ENCODE measurements at places on chromosomes 2 and 18.

DNA sequence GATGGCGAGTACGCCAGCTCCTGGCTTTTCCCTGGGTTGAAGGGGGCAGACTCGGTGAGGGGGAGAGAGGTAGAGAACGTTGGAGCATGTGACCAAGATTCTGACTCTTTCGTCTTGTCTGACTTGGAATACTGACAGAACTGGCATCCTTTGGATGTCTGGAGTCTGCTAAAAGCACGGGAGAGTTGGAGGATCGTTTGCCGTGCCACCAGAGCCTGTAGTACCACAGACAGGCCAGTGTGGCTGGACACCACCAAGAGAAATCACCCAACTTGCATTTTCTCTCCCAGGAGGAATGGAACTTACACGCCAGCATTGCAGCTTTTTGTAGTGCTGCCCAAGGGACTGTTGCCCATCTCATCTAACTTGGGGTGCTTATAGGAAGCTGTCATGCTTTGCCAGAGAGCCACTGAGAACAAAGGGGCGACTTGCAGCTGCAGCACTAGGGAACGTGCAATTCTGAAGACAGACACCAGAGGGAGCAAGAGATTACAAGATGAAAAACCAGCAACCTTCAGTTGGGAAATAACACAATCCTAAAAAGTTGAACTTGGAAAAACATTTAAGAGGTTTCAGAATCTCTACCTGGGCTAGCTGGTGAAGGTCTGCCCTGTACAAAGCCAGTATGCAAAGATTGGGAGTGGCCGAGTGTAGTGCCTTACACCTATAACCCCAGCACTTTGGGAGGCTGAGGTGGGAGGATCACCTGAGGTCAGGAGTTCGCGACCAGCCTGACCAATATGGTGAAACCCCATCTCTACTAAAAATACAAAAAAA is 24.1 kb downstream of the PSMG2 start:
- peak; percentile 44 for DNase-seq

GRCh38 chr18:39037925-39038324 is 1472.3 kb upstream of the CELF4 start:
- DNase-seq = no peak

DNA sequence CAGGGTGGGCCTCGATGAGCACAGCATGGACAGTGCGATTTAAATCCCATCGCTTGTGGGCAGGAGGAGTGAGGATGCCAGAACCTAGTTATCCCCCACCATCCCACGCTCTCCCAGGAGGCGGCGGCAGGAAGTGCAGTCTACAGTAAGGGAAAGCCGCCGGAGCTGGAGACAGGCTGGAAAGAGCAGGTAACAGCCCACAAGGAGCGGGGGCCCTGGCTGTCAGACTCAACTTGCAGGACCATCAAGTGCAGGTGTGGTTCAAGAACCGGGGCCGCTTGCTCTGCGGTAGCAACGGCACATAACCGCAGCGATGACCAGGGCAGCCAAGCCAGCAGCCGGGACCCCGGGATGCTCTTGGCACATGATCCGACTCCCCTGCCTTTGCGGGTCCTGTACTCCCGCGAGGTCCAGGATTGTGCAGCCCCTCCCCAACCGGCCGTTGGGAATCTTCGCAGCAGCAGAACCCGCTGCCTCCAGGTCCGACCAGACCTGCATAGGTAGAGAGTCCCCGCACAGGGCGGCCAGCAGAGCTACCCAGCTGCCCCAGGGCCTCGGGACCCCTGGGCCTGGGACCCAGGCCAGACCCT is 82.1 kb downstream of the BIN1 start:
- DNase-seq = no peak

DNA sequence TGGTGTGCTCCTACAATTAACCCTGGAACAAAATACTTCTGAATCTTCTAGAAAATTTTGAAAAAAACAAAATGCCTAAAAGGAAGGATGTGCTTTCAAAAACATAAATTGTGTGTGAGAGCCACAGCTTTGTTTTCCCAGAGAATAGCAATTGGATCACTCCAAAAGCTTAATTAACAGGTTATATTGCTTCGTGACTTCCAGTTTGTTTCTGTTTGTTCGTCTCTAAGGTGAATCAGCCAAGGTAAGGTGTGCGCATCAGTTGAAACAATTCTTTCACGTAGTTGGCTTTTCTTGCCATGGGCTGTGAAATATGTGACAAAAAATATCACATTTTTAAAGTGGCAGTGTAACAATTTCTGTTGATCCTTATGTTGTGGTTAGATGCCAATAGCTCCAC is 90.3 kb upstream of the BARD1 start:
- DNase-seq = no peak

DNA sequence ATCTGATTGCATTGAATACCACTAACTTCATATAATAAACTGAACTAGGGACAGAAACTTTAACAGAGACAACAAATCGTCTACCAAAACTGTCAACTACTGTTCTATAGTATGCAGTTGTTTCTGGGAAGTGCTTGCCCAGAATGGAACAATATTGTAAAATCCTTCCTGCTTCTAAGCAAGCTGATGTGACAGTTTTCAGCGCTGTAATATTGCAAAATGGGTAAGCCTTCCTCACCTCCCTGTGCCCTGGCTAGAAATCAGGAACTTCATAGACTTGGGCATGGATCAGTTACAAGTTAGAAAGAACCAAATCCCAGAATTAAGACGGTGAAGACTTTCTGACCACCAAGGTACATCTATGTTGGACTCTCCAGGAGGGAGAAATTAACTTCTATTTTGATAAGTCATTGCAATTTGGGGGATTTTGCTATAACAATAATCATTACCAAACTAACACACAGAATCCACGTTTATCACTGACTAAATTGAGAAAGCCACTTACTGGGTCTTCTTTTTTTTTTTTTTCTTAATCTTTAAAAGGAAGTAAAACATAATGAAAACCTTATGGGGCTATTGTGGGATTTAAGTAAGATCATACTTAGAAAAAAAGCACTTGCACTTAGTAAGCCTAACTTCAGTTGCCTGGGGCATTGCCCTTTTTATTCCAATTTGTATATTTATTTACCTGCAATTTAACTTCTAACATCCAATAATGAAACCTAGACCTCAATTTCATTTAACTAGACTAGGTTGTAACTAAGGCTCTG is 261.5 kb downstream of the TRIB2 start:
- DNase-seq = no peak

- no peak for DNase-seq
These were observed 40.3 kb downstream of the INPP5D start for GRCh38 chr2:233100192-233100998.

DNA sequence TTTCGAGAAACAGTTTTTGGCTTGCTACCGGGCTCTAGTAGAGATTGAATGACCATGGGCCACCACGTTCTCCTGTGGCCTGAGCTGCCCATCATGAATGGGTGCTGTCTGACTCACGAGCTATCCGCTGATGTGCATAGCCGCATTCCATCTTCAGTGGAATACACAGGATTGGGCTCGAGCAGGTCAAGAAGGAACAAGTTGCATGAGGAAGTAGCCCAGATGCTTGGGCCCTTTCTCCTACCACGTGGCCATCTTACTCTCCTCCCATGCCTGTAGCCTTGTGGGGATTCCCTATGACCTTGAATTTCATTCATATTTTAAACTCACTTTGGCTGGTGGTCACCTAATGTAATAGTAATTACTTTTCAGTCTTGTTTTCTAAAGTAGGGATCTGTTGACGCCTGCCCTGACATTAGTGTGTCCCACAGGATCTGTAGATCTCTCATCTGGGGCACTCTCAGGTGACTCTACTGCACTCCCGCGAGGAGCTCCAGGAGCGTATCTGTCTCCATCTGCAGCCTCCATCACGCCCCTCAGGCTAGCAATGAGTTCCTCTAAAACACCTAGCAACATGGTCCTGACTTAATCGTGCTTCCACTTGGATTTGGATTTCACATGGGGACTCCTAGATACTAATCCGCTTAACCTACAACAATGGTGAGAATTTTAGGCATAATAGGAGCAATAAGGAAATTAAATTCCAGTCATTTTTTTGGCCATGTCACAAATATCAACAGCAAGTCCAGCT is 67.8 kb downstream of the PSMG2 start:
- DNase-seq = no peak

GRCh38 chr2:12110074-12110473 is 363.6 kb downstream of the LPIN1 start:
- DNase-seq = no peak

GRCh38 chr2:155747531-155747930 is 585.0 kb downstream of the NR4A2 start:
- DNase-seq = no peak

- no peak for DNase-seq
These were observed 1.6 kb downstream of the SH3BP4 start for GRCh38 chr2:234953116-234954031.

GRCh38 chr2:216633616-216634369 is 573 bp downstream of the IGFBP2 start:
- no peak for DNase-seq

DNA sequence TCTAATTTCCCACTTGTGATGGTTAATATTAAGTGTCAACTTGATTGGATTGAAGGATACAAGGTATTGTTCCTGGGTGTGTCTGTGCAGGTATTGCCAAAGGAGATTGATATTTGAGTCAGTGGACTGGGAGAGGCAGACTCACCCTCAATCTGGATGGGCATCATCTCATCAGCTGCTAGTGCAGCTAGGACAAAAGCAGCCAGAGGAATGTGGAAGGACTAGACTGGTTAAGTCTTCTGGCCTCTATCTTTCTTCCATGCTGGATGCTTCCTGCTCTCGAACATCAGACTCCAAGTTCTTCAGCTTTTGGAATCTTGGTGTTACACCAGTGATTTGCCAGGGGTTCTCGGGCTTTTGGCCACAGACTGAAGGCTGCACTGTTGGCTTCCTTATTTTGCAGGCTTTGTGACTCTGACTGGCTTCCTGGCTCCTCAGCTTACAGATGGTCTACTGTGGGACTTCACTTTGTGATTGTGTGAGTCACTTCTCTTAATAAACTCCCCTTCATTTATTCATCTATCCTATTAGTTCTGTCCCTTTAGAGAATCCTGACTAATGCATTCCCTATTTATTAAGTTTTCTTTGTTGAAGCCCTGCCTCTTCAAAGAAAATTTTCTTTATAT is 1087.5 kb upstream of the NXPH2 start:
- peak; percentile 17 for DNase-seq

- no peak for DNase-seq
These were observed 65.7 kb downstream of the SLC8A1 start for GRCh38 chr2:40386177-40386576.

GRCh38 chr18:61371111-61371510 is 37.9 kb downstream of the CDH20 start:
- DNase-seq = no peak

GRCh38 chr18:27614951-27615844 is 430.1 kb upstream of the CHST9 start:
- DNase-seq = no peak

DNA sequence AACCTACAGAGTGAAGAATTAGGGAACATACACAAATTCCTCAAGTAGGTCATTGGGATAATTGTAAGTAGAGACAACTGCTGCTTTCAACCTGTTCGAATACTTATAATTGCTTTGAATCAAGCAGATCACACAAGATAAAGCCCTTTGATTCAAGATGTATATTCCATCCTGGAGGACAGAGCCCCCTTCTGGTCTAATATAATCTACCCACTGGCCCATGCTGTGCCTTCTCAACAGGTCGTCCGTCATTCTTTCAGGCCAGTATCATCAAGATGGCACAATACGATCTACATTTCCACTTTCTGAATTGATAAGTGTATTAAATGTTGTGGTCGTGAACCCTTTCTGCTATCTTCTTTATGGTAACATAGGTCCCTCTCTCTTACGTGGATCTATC is 387.0 kb upstream of the CDH19 start:
- DNase-seq = no peak

DNA sequence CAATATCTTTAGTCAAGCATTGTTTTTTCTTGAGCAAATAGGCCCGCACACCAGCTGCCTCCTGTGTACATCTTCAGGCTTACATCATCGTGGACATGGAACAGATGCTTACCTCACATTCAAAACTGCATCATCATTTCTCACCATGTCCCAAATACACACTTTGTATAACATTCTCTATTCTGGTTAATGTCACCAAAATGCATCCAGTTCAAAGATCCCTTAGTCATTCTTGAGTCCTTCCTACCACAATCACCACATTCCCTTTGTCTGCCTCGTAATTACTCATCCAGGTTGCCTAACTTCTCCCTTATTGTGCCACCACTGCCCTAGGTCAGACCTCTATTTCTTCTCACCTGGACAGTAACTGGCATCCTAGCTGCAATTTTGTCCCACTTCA is 373.7 kb upstream of the GALNT5 start:
- DNase-seq = no peak

GRCh38 chr2:74063486-74063885 is 78.8 kb downstream of the TET3 start:
- no peak for DNase-seq

GRCh38 chr2:7256377-7256776 is 339.2 kb downstream of the RNF144A start:
- DNase-seq = no peak

- DNase-seq = no peak
These were observed 193.5 kb downstream of the PRKCE start for GRCh38 chr2:45844796-45845457.

DNA sequence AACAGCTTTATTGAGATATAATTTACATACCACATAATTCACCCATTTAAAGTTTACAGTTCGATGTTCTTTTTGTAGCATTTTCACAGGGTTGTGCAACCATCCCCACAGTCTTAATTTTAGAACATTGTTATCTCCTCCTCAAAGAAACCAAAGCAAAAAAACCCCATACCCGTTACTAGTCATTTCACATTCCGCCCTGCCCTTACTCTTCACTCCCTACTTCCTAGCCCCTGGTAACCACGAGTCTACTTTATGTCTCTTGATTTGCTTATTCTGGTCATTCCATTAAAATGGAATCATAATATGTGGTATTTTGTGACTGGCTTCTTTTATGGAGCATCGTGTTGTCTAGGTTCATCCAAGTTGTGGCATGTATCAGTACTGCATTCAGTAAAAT is 137.7 kb downstream of the TANC1 start:
- DNase-seq = no peak

DNA sequence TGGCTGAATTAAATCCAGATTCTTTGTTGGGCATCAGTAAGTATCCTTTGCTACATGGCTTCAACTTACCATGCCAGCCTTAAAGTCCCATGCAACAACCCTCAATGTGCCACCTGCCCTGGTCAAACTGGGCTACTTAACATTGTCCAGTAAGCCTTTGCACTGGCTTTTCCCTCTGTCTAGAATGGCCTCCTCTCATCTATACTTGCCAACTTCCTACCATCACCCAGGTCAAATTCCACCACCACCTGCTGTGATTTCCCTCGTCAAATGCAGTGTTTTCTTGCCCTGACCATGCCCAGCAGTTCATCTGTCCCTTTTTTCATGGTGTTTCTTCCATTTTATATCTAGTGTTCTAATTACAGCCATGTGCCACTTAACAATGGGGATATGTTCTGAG is 5.7 kb downstream of the KLHL23 start:
- DNase-seq = no peak

DNA sequence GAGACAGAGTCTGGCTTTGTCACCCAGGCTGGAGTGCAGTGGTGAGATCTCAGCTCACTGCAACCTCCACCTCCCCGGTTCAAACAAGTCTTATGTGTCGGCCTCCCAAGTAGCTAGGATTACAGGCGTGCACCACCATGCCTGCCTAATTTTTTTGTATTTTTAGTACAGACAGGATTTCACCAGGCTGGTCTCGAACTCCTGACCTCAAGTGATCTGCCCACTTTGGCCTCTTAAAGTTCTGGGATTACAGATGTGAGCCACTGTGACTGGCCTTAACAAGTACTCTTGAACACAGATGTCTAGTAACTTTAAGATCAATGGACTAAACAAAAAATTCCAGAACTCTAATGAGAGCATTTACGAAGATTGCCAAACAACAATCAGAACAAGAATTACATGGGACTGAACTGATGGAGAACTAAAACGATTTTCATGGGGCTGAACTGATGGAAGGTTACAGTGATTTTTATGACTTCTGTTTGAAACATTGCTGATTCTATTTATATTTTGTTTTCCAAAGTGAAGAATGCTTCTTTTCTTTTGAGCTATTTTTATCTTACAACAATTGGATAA is 46.5 kb upstream of the ST3GAL5 start:
- DNase-seq = no peak
